ENCODE measurements at places on chromosomes 5 and 9. TPM values are rescaled to one million over a fixed set of nuclear protein-coding genes. Genes with fewer than 3 reads are reported as not detected.

The AMACR gene
- 22.3 TPM for polyA plus RNA-seq

The RLN1 gene
- 0.19 TPM for polyA plus RNA-seq

The MEF2C gene
- 0.07 TPM for polyA plus RNA-seq

GRCh38 chr5:95471487-95471886, 80.3 kb downstream of the FAM81B start:
- DNase-seq, result no peak

GRCh38 chr5:130198927-130199326, 294.7 kb downstream of the CHSY3 start:
- no peak for DNase-seq

All from keratinocyte (primary cell).